T-cell (primary cell): ENCODE measurements at places on chromosomes 7 and 10.
A peak's percentile ranks its signal among the peaks of the same experiment; 100 is the strongest.

DNA sequence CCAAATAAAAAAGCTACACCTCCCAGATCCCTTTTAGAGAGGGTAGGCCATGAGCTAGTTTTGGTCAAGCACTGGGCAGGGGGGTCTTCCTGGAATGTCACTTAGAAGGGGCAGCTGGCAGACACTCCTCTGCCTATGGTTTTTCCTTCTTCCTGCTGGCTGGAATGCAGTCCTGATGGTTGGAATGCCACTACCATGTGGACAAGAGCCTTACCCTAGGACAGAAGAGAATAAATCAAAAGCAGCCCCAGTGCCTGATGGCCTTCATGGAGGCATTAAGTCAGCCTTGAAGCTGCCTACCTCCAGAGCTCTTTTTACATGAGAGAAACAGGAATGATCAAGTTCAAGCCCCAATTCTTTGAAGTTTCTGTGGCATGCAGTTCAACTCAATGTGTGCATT is 43.5 kb upstream of the SORBS1 start:
- H3K4me3 ChIP-seq = no peak overlapping the region
- no peaks in the 10 kb centered on the region for H3K4me1 ChIP-seq
- no peak overlapping the region for H3K27ac ChIP-seq
- no peaks in the 10 kb centered on the region for H3K27me3 ChIP-seq
- no peak for DNase-seq

DNA sequence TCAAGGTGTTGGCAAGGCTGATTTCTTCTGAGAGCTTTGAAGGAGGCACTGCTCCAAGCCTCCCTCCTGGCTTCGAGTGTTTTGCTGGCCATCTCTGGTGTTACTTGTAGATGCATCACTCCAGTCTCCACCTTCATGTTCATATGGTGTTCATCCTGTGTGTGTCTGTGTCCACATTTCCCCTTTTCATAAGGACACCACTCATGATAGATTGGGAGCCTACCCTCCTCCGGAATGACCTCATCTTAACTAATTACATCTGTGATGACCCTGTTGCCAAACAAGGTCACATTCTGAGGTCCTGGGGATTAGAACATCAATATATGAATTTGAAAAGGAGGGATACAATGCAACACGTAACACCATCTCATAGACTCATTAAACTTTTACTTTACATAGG is 119.0 kb downstream of the CREB5 start:
- H3K36me3 ChIP-seq = no peaks in the 10 kb centered on the region
- DNase-seq = no peak
- H3K27ac ChIP-seq = no peak overlapping the region
- no peaks in the 10 kb centered on the region for H3K27me3 ChIP-seq

GRCh38 chr10:93485690-93486089 is 3.6 kb upstream of the MYOF start:
- DNase-seq = no peak
- H3K4me1 ChIP-seq = peaks cover 3% of the 10 kb centered on the region
- H3K4me3 ChIP-seq = no peak overlapping the region
- no peak overlapping the region for H3K27ac ChIP-seq

DNA sequence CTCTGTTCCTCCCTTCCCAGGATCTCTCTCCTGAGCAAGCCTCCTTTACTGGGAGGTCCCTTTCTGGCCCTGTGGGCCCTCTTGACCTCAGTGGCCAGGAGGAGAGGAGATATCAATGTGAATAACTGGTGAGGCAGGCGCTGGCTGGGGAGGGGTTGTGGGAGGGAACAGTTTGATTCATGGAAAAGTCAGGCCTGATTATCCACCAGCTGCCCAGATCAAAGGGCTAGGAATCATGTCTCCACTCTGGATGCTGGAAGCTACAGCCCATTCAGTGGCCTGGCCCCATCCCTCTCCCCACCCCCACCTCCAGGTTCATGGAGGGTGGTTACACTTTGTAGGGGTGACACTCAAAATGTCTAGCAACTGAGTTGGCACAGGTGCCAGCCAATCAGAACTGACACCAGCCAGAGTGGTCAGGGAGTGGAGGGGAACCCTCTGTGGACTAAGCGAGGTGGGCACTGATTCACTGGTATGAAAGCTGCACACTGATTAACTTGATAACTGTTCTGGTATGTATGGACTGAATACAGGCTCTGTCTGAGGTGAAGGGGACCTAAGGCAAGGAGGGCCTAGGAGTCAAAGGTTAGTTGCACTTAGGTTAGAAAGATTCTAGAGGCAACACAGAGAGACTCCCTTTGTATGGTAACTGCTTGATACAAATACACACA is 4.8 kb downstream of the PRRT4 start:
- no peak overlapping the region for H3K4me3 ChIP-seq
- no peak overlapping the region for H3K27ac ChIP-seq
- no peaks in the 10 kb centered on the region for H3K36me3 ChIP-seq

DNA sequence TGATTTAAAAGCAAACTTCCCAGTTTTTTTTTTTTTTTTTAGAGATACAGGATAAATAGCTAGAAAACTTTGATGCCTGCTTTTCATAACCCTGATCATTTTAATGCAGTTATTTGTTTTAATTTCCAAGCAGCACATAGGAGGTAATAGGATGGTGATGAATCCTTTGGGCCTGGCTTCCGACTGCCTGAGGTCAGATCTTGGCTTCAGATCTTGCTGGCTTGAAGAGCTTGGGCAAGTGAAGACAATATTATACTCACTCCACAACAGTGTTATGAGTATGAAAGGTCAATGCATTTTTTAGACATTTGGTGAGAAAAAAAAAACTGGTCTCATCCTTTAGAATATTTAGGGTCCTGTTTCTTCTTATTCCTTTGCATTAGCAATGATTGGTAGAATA is 124.8 kb upstream of the PRKCQ start:
- H3K4me3 ChIP-seq = no peak overlapping the region
- peaks cover 22% of the 10 kb centered on the region for H3K27me3 ChIP-seq
- DNase-seq = no peak
- H3K4me1 ChIP-seq = no peaks in the 10 kb centered on the region
- no peak overlapping the region for H3K27ac ChIP-seq

DNA sequence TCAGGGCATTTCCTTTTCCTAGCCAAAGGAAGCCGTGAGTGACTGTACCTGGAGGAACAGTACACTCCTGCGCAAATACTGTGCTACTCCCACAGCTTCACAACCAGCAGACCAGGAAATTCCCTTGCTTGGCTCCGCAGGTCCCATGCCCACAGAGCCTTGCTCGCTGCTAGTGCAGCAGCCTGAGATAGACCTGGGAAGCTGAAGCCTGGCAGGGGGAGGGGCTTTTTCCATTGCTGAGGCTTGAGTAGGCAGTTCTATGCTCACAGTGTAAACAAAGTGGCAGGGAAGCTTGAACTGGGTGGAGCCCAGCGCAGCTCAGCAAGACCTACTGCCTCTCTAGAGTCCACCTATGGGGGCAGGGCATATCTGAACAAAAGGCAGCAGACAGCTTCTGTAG is 291.2 kb downstream of the HGF start:
- no peaks in the 10 kb centered on the region for H3K4me1 ChIP-seq
- H3K36me3 ChIP-seq = no peaks in the 10 kb centered on the region
- H3K4me3 ChIP-seq = no peak overlapping the region
- no peak overlapping the region for H3K27ac ChIP-seq

GRCh38 chr7:78996013-78996412 is 457.5 kb downstream of the MAGI2 start:
- H3K27me3 ChIP-seq = no peaks in the 10 kb centered on the region
- no peaks in the 10 kb centered on the region for H3K4me1 ChIP-seq
- no peak for DNase-seq
- no peak overlapping the region for H3K27ac ChIP-seq
- no peak overlapping the region for H3K4me3 ChIP-seq

GRCh38 chr10:5833814-5834213 is 20.6 kb upstream of the GDI2 start:
- no peaks in the 10 kb centered on the region for H3K36me3 ChIP-seq
- no peak overlapping the region for H3K27ac ChIP-seq
- no peaks in the 10 kb centered on the region for H3K4me1 ChIP-seq
- no peak overlapping the region for H3K4me3 ChIP-seq
- no peak for DNase-seq
- H3K27me3 ChIP-seq = peaks cover 5% of the 10 kb centered on the region

GRCh38 chr10:117688358-117688757 is 145.8 kb downstream of the EMX2 start:
- no peaks in the 10 kb centered on the region for H3K4me1 ChIP-seq
- peaks cover 12% of the 10 kb centered on the region for H3K27me3 ChIP-seq
- no peak for DNase-seq
- H3K27ac ChIP-seq = no peak overlapping the region

DNA sequence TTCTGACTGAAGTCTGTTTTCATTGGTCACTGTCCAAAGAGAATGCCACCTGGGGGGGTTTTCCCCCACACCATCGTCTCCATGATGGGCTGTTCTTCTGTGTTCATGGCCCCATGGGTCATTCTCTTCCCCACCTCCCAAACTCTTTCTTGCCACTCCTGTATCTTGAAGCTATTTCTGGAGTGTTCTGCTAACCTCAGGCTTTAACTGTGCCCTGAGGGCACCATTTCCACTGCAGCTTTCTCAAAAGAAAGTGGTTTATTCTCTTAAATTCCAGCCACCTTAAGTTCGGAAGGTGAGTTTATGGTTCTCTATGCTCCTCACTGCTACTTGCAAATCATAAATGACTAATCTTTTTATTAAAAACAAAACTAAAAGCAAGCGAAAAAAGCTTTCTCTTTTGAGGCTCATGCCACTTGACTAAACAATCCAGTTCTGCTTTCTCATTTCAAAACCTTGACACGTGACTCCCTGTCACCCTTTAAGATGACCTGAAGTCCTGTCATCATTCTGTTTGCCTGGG is 7.4 kb upstream of the APBB1IP start:
- H3K4me1 ChIP-seq = no peaks in the 10 kb centered on the region
- no peaks in the 10 kb centered on the region for H3K27me3 ChIP-seq
- H3K4me3 ChIP-seq = no peak overlapping the region
- DNase-seq = peak; percentile 32

GRCh38 chr7:123537026-123537642 is 2.7 kb upstream of the IQUB start:
- H3K36me3 ChIP-seq = peaks cover 3% of the 10 kb centered on the region
- H3K4me3 ChIP-seq = no peak overlapping the region
- peaks cover 4% of the 10 kb centered on the region for H3K27me3 ChIP-seq
- no peak overlapping the region for H3K27ac ChIP-seq
- H3K4me1 ChIP-seq = peaks cover 23% of the 10 kb centered on the region
- no peak for DNase-seq

GRCh38 chr7:86818903-86819302 is 175.2 kb downstream of the GRM3 start:
- H3K36me3 ChIP-seq = no peaks in the 10 kb centered on the region
- H3K27ac ChIP-seq = no peak overlapping the region
- H3K4me3 ChIP-seq = no peak overlapping the region

DNA sequence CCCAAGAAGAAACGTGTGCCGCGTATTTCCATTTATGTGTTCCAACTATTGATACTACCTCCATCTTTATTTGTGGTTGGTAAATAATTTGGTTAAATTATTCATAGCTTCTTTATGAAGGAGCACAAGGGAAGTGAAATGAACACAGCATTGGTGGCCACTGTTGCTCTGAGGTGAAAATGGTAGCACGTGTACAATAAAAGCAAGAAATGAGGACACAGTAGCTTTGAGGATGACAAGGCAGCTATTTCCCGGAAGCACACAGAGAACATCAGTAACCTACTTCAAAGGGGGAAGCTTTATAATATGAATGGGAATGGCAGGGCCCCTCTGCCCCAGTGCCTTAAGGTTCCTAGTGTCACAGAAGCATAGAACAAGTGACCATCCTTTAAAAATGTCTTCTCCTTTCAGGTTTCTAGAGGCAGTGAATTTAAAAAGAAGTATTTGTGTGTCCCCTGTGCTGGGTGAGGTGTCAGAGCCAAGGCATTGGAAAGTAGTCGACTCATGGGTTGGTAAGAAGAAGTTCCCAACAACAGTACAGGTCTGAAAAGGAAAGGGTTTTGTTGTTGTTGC is 78.8 kb downstream of the SGMS1 start:
- H3K4me3 ChIP-seq = no peak overlapping the region
- no peak for DNase-seq
- peaks cover 14% of the 10 kb centered on the region for H3K4me1 ChIP-seq
- H3K27ac ChIP-seq = no peak overlapping the region

GRCh38 chr7:28106321-28106829 is 74.2 kb downstream of the JAZF1 start:
- H3K27ac ChIP-seq = no peak overlapping the region
- no peaks in the 10 kb centered on the region for H3K4me1 ChIP-seq
- H3K4me3 ChIP-seq = no peak overlapping the region
- no peaks in the 10 kb centered on the region for H3K27me3 ChIP-seq
- no peak for DNase-seq

DNA sequence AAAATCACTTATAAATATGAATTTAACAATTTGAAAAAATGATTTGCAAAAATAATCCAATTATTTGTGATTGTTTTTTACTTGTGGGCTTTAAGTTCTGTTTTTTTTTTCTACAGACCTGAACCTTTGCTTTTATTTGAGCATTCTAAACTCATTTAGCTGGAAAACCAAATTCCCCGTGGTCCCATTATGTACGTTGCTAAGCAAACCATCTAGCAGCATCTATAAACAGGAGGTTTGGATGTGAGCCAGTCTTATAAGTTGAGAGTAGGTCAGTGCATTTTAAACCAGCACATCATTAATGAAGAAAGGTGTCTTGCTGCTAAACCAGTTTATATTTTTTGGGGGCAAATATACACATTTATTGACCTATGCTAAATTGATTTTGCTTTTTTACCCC is 77.3 kb downstream of the LRRN3 start:
- H3K27me3 ChIP-seq = no peaks in the 10 kb centered on the region
- H3K4me3 ChIP-seq = no peak overlapping the region
- no peaks in the 10 kb centered on the region for H3K4me1 ChIP-seq
- no peaks in the 10 kb centered on the region for H3K36me3 ChIP-seq
- DNase-seq = no peak

GRCh38 chr7:79868010-79868409 is 266.6 kb upstream of the GNAI1 start:
- no peak overlapping the region for H3K27ac ChIP-seq
- no peaks in the 10 kb centered on the region for H3K4me1 ChIP-seq
- no peak for DNase-seq

GRCh38 chr10:810351-810846 is 120.9 kb upstream of the DIP2C start:
- no peak for DNase-seq
- no peaks in the 10 kb centered on the region for H3K4me1 ChIP-seq
- no peak overlapping the region for H3K4me3 ChIP-seq
- H3K27ac ChIP-seq = no peak overlapping the region
- peaks cover 75% of the 10 kb centered on the region for H3K36me3 ChIP-seq
- no peaks in the 10 kb centered on the region for H3K27me3 ChIP-seq

GRCh38 chr10:27285093-27285492 is 44.5 kb upstream of the ACBD5 start:
- DNase-seq = peak; percentile 3
- H3K27ac ChIP-seq = no peak overlapping the region
- H3K36me3 ChIP-seq = no peaks in the 10 kb centered on the region
- no peaks in the 10 kb centered on the region for H3K4me1 ChIP-seq

DNA sequence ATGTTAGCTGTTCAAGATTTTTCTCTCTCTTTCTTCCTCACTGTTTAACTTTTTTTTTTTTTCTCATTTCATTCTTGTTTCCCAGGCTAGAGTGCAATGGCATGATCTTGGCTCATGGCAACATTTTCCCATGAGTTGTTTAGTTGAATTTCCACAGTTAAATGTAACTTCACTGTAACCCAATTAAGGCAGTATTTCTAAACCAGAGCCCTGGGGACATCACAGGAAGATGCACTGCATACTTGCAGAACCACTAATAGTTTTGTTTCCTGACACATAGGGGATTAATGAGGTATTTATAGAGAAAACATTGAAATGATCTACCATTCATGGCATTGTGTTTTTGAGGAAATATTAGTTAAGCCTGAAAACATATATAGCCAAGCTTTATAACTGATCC is 795.6 kb upstream of the GHITM start:
- no peaks in the 10 kb centered on the region for H3K36me3 ChIP-seq
- no peak overlapping the region for H3K27ac ChIP-seq
- no peak for DNase-seq
- no peaks in the 10 kb centered on the region for H3K27me3 ChIP-seq
- no peak overlapping the region for H3K4me3 ChIP-seq
- H3K4me1 ChIP-seq = no peaks in the 10 kb centered on the region
